ENCODE measurements at places on chromosomes 3 and 15.

DNA sequence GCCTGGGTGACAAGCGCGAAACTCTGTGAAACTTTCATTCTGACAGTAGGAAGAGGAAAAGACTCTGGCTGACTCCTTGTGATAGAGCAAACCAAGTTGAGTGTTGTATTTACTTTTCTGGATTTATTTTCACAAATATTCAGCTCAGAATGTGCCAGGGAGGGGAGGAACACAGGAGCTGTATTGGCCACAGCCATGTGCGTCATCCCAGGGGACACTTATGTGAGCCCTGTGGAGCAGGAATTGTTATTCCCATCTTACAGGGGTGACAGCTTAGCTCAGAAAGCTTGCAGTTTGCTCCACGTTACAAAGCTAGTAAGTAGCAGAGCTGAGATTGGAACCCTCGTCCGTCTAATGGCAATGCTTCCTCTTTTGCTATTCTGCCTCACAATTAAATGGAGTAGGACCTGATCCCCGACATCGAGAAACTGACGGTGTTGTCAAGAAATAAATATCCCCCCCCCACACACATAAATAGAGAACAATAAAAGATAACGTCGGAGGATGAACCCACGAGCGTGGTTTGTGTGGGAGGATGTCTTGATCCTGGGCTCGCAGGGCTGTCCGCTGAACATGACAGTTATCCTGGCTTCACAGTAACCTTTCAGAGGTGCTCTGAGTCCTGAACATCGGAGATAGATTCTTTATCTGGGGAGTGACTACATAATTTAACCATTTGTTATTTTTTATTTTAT lies 151.6 kb upstream of the CTDSPL start:
- DNase-seq: no peak

DNA sequence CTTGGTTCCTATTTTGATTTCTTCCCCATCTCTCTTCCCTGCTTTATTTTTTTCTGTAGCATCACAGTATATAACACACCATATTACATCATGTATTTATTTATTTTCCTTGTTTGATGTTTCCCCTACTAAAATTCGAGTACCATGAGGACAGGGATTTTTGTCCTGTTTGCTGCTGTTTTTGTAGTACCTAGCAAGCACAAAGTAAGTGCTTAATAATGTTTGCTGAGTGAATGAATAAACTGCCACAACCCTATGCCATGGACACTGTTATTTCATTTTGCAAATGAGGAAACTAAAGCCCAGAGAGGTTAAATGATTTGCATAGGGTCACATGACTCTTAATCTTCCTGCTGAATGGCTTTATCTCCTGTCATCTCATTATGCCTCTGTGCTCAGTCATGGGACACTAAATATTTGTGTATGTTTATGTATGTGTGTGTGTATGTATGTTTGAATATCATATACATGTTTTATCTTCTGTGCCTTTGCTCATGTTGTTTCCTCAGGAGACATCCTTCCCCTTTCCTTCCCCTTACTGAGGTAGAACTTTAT lies 26.1 kb upstream of the MGA start:
- DNase-seq: no peak

DNA sequence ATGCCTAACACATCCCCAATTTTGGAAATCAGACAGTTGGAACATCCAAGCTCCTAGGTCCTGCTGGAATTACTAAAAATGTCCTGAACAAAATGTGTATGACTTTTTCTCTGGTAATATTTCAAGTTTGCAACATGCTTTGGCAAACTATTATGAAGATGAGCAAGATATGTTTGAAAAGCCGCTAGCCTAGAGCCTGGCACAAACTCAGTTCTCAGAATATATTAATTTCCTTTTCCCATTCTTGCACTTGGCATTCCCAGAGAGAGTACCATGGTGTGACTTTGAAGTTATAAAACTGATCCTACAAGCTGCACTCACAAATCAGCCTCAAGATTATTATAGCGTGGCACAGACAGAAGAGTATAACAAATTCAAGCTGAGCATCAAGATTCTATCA lies 1031.1 kb downstream of the NTRK3 start:
- no peak for DNase-seq

- no peak for DNase-seq
Measured at GRCh38 chr3:194389269-194389668, 9.8 kb downstream of the GP5 start.

DNA sequence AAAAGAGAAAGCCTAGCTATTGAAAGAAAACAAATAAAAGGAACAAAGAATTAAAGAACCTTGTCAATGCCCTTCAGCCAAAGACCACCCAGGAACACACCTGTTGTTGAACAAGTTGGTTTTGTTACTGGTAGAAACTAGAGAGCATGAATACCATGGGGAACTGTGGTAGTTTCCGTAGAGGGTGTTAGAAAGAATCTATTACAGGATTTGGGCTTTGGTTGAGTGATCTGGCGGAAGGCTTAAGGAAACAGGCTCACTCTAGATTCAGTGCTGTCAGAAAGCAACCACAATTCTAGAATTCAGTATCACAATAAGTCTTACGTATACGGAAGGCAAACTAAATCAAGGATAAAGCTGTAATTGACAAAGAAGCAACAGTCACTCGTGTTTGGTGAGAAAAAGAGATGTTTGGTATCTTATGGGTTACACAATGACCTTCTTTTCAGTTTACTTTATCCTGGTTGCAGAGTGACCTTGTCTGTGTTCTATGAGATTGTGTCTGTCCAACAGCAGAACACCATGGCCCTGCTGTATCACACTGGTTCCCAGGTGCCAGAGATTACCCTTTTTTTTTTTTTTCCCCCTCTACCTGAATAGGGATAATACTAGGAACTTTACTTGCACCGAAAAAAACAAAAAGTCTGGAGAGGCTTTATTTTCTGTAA lies 265.9 kb downstream of the SHQ1 start:
- DNase-seq: no peak

GRCh38 chr15:72536506-72536905 lies 62.4 kb downstream of the ARIH1 start:
- no peak for DNase-seq

DNA sequence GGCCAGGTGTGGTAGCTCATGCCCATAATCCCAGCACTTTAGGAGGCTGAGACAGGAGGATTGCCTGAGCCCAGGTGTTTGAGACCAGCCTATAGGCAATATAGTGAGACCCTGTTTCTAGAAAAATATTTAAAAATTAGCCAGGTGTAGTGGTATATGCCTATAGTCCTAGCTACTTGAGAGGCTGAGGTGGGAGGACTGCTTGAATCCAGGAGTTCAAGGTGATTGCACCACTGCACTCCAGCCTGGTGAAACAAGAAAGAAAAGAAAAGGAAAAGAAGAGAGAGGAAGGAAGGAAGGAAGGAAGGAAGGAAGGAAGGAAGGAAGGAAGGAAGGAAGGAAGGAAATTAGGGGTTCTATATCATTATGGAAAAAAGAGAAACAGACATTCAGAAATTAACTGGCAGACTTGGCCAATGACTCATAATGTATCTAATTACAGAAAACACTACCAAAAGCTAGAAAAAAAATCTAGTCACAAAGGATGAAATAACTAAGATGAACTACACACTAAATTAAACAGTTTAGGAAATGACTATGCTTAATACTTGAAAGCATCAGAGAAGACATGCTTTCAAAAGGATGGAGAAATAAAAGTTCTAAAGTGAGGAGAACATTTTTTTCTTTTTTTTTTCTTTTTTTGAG lies 45.4 kb upstream of the TERB2 start:
- DNase-seq: no peak

DNA sequence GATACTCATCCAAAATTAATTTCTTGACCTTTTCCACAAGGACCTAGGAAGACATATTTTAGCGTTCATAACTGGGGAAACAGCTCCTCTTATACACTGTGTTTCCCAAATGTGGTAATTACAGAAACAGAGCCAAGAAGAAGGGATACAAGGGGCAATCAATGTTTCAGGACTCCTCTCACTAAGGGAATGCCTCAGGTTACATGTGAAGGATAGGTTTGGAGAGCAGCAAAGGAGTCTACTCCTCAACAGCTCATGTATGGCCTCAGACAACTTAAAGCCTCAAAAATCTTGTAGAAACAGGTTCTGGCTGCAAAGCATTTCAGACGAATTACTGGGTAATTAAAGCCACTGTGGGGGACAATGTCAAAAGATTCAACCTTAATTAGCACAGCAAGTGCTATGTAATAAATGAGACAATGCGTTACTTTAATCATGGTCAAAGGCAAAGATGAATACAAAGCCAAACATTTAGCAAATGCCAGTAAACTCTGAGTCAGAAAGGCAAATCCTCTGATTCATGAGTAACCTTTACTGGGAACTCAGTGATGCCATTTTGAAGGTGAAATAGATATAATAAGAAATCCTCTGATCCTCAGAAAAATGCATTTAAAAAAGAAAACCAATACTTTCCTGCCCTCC lies 1111.2 kb downstream of the TUSC7 start:
- no peak for DNase-seq

DNA sequence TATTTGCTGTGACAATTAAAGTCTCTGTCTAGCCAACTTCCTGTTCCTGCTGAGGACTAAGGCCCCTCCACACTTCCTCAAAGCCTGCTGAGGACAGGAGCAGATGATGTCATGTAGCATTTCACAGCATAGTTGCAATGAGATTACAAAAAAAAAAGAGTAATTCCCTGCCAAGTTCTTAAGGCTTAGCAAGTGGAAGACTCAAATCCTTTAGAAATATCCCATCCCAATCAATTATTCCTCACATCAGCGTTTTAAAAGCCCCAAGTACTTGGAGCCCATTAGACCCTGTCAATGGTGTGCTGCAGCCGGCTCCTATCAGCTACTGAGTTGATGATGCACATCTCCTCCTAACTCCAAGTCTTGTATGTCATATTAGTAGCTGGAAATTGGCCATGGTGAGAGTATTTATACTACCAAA lies 51.7 kb downstream of the TRANK1 start:
- no peak for DNase-seq

DNA sequence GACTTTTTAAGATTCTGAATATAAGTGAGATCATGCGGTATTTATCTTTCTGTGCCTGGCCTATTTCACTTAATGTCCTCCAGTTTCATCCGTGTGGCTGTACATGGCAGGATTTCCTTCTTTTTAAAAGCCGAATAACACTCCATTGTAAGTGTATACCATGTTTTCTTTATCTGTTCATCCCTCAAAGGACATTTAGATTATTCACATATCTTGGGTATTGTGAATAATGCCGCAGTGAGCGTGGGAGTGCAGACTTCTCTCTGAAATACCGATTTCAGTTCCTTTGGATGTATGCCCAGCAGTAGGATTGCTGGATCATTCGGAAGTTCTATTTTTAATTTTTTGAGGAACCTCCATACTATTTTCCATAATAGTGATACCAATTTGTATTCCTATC lies 136.1 kb downstream of the APBA2 start:
- DNase-seq: no peak

DNA sequence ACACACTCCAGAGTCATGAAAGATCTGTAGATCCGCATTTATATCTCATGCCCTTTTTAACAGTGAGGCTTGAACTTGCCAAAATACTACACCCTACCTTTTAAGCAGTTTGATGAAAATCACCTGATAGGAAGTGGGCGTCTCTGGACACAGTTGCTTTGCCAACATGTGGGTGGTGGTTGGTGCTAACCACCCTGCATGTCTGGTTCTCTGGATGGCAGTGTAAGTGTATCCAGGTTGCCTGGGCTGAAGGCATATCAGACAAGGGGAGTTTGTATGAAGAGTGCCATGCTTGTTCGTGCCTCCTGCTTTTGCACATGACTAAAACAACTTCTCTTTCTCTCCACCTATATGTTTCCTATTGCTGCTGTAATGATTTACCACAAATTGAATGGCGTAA lies 159.6 kb downstream of the GHSR start:
- no peak for DNase-seq

DNA sequence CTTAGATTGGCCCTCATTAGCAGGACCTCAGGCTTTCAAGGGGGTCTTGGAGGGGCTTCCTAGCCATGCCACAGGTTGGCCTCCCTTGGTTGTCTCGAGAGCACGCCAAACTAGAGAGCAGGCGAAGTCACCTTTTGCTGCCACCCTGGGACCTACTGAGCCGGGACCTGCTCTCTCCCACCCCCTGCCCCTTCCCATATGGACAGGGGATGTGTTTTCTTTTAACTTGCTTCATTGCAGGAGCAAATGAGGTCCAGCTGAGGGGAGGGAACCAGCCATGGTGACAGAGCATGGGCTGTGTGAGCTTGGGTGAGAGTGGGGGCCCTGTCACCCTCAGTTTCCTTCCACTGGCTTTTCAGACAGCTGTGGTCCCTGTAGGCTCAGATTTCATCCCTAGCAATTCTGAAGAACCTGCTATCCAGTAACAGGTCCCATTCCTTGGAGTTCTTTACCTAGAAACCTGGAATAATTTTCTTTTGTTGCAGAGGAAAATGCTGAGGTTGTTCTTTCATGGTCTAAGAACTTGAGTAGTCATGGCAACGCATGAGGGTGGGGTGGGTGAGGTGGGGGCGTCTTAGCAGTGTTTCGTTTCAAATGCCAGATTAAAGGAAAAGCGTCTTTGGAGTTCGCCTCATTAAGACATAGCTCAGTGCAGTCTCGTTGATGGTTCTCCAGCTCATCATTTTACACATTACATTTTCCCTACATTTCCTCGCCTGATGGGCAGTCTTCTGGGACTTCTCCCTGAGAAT lies 20.1 kb upstream of the MAGEF1 start:
- no peak for DNase-seq
